ENCODE measurements at places on chromosomes 7 and 10.

- no peak for DNase-seq
Measured at GRCh38 chr7:106744563-106745091, 83.7 kb upstream of the CCDC71L start.

GRCh38 chr7:101635484-101635883 lies 6.4 kb upstream of the MYL10 start:
- no peak for DNase-seq

DNA sequence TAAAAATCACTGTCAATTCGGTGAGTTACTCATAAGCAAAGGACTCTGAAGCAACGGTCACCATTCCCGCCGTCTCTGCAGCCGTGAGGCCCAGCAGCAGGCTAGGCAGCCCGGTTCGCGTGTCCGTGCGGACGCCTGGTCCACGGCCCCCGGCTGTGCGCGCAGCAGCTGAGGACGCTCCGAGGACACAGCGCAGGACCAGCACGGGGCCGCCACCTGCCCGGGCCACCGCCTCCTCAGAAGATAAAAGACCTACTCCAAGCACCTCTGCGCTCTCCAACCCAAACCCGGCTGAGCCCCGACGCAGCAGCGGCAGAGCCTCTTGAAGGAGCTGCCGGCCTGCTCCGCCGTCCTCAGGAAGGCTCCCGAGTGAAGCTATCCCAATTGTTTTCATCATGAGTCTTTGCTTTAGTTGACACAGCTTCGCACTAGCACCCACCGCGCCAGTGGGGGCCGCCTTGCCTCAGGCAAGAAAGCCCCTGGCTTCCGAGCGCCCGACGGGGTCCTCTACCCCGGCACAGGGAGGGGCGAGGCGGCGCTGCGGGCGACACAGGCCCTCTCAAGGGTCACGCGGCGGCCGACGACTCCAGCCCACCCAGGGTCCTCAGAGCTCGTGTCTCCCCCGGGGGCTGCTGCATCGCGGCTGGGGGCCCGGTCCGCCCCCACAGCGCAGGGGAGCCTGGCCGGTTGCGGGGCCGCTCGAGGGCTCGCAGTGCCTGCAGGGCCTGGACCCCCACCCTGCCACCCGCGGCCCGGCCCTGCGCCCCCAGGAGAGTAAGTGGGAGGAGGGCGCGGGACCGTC lies 16.9 kb upstream of the GPR146 start:
- no peak for DNase-seq

GRCh38 chr10:11161096-11161495 lies 143.4 kb downstream of the CELF2 start:
- no peak for DNase-seq

GRCh38 chr10:60570272-60570865 lies 180.7 kb upstream of the ANK3 start:
- DNase-seq: no peak

DNA sequence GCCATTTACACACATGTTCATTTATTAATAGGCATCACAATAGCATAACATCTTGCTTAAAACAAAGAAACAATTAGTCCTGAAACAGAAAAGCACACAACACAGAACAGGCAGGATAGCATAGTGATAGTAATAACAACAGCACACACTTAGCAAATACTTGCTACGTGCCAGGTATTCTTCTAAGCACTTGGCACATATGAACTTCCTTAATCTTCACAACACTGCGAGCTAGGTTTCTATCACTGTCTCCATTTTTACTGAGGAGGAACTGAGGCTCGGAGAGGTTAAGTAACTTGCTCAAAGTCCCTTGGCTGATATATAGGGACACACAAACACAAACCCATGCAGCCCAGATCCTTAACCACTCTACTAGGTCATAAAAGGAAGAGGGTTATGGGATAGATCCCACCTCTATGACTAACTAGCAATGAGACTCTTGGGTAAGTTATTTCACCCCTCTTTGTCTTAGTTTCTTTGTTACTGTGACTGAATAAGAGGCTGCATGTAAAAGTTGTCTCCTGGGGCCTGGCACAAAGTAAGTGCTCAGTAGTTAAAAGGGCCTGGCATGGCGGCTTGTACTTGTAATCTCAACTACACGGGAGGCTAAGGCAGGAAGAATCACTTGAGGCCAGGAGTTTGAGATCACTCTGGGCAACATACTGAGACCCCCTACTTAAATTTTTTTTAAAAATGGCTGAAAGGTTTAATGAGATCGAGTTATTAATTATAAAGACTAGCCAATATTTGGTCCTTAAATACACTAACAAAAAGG lies 181.0 kb upstream of the RHOBTB1 start:
- DNase-seq: no peak

DNA sequence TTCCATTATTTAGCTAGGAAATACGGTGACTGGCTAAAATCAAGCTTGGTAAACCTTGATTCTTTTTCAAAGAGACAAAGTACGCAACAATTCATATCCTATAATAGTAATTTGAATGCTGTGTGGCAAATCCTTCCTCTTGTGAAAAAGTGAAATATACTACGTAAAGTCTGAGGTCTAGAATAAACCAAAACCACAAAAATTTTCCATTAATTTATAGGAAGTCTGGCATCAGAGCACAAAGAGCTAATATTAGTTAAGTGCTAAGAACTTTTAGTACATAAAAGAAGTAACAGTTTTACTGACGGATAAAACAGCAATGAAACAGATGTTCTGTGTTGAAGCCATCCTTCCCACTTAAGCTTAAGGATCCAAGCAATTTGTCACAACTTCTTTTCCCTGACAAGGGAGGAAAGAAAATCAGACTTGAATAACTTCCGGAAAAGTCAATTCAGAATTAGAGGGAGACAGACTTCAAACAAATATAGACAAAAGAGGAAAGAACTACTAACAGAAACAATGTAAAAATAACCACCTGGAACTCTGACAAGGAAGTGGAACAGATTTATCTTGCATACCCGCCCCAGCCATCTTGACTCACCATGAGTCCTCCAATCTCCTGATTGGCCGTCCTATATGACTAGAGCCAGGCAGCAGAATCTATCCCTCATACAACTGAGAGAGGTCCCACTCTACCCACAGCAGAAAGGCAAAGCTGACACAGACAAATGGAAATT lies 34.6 kb downstream of the RHEB start:
- DNase-seq: no peak

DNA sequence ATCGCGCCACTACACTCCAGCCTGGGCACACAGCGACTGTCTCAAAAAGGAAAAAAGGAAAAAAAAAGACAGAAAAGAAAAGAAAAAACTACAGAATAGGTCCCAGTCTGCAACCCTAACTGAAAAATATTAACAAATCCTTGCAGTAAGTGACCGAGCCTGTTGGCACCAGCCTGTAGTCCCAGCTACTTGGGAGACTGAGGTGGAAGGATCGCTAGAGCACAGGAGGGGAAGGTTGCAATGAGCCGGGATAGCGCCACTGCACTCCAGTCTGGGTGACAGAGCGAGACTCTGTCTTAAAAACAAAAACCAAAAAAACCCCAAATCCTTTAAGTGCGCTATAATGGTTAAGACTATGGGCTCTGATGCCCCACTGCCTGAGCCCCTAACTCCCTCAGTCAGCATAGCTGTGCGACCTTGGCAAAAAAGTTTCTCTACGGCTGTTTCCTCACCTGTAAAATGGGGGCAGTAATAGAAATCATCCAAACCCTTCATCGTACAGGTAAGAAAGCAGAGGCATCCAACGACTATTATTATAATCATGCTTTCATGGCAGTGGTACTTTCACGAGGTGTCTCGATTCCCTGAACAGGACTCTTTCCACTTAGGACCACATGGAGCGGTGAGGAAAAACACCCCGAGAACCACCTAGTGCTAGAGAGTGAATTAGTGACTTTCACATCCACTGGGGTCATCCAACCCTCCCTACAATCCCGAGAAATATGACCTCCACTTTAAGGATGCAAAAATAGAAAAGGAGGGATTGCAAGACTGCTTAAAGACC lies 755 bp downstream of the TOMM7 start:
- no peak for DNase-seq

GRCh38 chr10:15782851-15783250 lies 63.1 kb upstream of the ITGA8 start:
- DNase-seq: no peak

DNA sequence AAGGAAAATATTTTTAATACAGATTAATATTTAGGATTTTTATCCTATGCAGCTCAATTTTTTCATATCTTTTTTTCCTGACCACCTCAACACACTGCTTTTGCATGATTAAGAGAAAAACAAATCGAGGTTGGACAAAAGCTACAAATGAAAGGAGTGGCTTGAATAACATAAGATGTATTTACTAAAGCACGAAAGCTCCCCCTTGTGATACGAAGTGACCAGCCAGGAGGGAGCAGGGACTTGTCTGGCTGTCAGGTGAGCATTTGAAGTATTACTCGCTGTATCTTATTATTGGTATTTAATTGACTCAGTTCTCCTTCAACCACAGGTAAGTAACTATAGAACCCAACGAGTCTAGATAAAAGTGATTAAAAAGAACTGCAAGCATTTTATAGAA lies 265.2 kb upstream of the PHF14 start:
- no peak for DNase-seq

GRCh38 chr10:85791818-85792532 lies 574.6 kb downstream of the GRID1 start:
- DNase-seq: no peak

DNA sequence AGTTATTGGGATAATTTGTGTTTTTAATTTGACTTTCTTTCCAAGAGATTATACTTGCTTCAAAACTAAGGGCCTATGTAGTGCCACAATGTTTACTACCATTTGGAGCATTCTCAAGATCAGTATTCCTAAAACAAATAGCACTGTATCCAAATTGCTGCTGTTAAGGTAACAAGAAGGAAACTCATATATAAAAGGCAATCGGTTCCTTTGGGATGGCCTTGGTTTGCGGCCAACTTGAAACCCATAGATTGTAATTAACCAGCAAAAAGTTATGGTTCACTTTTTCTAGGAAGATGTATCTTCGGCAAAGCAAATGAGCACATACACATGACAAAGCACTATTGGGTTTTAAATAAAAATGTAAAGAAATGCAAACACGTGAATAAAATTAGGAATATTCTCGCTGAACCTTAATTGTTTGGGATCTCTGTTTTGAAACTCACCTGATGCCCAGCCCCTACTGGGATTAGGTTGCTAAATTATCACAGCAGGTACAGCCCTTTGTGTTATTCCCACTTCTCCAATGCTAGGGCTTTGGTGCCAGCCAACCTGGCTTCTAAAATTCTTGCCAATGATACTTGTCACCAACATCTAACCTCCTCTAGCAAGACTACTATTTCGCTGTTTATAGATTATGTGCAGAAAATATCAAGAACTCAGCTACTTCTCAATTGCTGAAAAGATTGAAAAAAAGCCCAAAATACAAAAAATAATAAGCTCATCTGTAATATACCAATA lies 16.0 kb downstream of the CDNF start:
- DNase-seq: no peak

GRCh38 chr7:112220877-112221434 lies 14.5 kb downstream of the ZNF277 start:
- DNase-seq: no peak

DNA sequence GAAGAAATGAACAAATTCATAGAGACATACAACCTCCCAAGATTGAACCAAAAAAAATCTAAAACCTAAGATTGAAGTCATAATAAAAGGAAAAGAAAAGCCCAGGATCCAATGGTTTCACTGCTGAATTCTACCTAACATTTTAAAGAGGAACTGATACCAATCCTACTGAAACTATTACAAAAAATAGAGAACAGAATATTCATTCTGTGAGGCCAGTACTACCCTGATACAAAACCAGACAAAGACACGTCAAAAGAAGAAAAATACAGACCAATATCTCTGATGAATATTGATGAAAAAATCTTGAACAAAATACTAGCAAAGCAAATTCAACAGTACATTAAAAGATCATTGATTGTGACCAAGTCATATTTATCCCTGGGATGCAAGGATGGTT lies 128.5 kb upstream of the STEAP1 start:
- DNase-seq: no peak

DNA sequence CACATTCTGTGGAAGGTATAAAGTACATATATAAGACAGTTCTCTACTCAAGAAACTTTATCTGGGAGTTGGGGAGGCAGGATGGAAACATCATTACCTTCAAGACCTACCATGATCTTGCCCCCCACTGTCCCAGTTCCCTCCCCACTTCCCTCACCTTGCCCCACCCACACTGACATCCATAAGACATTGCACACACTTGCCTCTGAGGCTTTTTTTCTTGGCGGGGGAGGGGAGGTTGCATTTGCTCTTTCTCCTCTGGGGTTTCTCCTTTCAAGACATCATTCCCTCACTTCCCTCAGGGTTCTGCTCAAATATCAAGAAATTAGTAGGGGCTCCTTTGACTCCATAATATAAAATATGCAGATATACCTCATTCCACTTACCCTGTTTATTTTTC lies 276.0 kb downstream of the ARL4A start:
- no peak for DNase-seq

DNA sequence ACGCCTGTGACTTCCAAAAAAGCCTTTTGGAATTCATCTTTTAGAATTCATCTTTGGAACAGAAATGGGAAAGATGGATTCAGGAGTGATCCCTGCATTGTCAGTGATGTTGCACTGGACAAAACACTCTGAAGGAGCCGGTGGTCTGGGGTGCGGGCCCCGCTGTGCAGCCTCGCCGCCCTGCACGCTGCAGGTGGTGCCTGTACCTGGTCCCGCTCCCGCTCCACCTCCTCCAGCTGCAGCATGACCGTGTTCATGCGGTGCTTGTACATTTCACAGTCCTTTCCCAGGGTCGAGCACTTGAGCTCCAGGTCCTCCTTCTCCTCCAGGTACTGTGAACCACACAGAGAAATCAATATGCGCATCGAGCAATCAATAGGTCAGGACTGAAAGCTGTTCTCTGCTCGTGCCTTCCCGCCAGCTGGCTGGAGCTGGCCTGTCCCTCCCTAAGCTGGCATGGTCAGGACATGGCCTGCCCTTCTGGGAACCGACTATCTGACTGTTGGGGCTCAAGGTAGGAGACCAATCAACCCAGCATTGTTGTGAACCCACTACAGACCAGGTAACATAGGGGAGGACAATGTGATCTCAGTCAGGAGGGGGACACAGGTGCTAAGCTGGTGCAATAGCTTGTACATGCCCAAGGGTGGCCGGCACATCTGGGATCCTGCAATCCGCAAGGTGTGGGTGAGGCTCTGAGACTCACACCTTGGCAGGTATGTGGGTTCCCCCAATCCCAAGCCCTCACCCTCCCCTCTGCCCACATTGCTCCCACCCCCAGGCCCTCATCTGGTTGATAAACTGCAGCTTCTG lies 93.8 kb upstream of the GNA12 start:
- no peak for DNase-seq

GRCh38 chr7:136953386-136953785 lies 84.9 kb downstream of the CHRM2 start:
- no peak for DNase-seq

- DNase-seq: no peak
Measured at GRCh38 chr7:64045301-64046040, at the start of gene ZNF727. Gene ZNF727, plus strand, starts transcription at chr7:64045434. Its CDS starts 188 bp downstream, at chr7:64045622.

GRCh38 chr7:74093671-74094223 lies 10.1 kb downstream of the LIMK1 start:
- DNase-seq: no peak

DNA sequence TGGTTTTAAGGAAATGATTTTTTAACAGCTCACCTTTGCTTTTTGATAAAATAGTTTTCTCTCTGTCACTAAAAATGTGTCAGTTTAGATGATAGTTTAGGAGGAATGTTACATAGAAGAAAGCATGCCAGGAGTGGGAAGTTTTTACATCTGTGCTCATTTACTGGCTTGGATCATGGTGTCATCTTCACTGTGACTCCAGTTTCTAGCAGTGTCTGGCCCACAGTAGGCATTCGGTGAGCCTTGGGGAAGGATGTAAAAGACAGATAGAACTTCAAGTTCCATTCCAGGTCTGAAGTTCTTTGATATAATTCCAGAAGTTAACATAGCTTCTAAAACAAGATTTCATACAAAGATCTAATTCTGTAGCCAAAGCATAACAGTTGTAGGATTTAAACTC lies 259.2 kb downstream of the BICC1 start:
- DNase-seq: no peak

- no peak for DNase-seq
Measured at GRCh38 chr10:128211064-128211504, 84.9 kb upstream of the MKI67 start.

All from CD8-positive, alpha-beta T cell (primary cell).